ENCODE measurements at places on chromosomes 5 and 9.

- DNase-seq = no peak
Observed at GRCh38 chr5:44542470-44542869, 153.2 kb upstream of the FGF10 start.

DNA sequence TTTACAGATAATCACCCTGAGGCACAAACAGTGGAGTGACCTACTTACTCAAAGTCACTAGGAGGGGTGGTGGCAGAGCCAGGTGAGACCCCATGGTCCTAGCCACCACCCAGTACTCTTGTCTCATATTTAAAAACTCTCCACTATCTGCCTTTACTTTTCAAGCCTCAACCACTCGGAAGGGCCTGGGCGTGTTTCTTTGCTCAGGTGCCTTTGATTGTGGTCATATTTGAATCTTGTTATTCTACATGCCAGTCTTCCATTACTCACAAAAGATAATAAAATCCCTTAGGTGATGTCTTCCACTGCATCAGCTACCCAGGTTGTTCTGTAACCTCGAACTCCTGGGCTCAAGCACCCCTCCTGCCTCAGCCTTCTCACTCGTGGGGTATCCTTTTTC is 20.7 kb upstream of the TRIM36 start:
- no peak for DNase-seq

DNA sequence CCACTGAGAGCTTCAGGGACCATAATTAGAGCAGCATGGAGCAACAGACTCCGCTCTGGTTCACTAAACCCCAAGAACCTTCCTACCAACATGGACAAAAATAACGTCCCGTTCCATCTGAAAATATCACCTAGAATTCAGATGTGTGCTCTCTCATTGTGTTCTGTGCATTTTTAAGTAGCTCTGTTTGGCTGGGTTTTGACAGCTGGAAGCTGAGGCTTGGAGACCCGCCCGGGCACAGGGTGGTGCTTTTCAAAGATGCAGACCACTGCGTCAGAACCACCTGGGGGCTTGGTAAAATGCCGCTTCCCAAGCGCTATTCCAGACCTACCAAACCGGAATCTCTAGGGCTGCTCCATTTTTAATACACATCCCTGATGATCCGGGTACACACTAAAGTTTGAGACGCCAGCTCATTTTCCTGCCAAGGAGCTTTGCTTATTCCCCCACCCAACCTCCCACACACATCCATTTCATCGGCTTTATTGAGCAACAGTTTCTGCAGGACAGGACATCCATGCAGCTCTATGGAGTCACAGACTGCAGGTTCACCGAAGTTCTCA is 104.8 kb downstream of the GABBR2 start:
- no peak for DNase-seq

GRCh38 chr9:80282766-80283165 is 711.0 kb downstream of the TLE4 start:
- DNase-seq = no peak

DNA sequence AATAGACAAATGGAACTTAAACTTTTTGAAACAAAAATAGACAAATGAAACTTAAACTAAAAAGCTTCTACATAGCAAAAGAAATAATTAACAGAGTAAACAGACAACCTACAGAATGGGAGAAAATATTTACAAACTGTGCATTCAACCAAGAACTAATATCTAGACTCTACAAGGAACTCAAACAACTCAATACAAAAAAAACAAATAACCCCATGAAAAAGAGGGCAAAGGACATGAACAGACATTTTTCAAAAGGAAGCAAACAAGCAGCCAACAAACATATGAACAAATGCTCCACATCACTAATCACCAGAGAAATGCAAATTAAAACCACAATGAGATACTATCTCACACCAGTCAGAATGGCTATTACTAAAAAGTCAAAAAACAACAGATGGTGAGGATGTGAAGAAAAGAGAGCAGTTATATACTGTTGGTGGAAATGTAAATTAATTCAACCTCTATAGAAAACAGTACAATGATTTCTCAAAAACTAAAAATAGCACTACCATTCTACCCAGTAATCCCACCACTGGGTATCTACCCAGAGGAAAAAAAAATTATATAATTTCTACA is 170.8 kb upstream of the RGMB start:
- no peak for DNase-seq

GRCh38 chr5:93289942-93290341 is 291.1 kb downstream of the NR2F1-AS1 start:
- no peak for DNase-seq

- no peak for DNase-seq
Observed at GRCh38 chr9:88753691-88754367, 218.9 kb downstream of the NXNL2 start.

- DNase-seq = no peak
Observed at GRCh38 chr5:76852772-76853171, 3.0 kb downstream of the S100Z start.

DNA sequence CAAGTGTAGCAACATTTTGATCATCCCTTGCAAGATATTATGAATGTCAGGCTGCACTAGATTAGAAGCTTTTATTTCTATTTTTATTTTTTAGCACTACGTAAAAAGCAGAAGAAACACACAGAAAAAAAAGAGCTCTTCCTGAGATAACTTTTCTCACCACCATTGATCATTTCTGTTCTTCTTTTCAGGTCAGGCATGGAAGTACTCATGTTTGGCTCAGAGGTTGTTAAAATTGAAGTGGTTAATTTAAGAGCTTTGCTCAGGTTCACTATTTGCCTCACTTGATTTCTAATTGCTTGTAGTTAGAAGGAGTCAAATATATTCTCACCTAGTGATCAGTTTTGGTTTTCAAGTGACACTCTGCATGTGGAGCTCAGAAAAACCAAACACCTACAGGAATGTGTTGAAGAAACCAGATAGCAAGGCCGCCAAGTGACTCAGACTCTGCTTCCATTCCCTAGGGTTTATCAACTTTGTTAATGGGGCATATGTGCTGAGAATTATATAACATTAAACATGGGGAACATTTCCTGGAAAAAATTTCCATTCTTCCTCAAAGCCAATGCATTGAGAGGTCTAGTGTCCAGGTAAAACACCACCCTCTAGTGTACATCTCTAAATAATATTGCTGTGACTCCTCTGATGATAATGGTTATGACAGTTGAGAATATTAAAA is 679.8 kb downstream of the CETN3 start:
- DNase-seq = no peak

- no peak for DNase-seq
Observed at GRCh38 chr9:16154521-16155078, 601.8 kb downstream of the CCDC171 start.

DNA sequence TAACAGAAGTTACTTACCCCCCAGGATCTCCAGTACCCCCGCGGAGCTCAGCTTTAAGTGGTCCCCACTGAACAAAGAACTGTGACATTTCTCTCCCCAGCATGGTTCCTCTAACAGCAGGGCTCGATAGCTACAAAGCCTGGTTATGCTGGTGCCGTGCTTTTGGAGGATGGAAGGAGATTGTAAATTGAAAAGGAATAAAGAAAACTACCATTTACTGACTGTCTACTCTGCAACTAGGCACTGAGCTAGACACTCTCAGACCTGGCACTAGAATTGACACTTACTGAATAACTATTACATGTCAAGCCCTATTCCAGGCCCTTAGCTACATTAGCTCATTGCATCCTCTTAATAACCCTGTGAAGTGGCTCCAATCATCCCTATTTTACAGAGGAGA is 145.3 kb downstream of the TTLL11 start:
- DNase-seq = no peak

- no peak for DNase-seq
Observed at GRCh38 chr9:121576281-121577075, 75.0 kb upstream of the DAB2IP start.

DNA sequence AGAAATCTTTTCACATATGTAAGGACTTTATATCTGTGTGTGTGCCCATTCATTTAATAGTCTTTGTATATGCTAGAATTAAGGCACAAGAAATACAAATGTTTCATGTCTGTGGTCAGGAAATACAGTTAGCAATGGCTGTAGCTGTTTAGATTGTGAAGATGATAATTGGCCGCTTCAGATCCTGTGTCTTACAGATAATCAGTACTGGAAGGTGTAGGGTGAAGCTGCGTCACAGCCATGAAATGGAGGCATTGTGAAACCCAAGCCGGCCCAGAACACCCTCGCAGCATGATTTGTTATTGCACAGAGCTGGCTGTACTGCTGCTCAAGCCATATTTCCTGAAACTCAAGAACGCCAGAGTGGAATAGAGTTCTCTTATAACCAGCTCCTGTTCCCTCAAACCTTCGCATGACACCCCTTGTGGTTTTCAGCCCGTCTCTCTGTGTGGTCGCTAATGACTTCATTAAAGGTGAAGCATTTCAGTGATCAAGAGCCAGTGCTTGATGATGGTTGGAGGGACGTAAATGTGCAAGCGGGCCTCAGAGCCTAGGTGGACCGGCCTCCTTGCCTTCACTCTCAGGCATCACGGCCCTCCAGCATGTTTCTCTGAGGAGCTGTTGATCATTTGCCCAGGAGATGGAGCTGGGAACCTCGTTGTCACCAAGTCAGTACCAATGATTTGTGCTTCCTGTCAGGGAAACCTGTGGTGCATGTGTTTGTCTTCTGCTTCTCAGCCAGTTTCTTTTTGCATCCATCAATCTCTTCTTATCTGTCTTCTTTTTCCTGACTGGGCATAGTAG is 80.1 kb downstream of the F2RL2 start:
- peak; percentile 16 for DNase-seq

GRCh38 chr5:178797546-178798440 is 62.0 kb upstream of the ZNF354B start:
- DNase-seq = no peak

GRCh38 chr5:40307920-40308319 is 371.8 kb upstream of the PTGER4 start:
- no peak for DNase-seq

DNA sequence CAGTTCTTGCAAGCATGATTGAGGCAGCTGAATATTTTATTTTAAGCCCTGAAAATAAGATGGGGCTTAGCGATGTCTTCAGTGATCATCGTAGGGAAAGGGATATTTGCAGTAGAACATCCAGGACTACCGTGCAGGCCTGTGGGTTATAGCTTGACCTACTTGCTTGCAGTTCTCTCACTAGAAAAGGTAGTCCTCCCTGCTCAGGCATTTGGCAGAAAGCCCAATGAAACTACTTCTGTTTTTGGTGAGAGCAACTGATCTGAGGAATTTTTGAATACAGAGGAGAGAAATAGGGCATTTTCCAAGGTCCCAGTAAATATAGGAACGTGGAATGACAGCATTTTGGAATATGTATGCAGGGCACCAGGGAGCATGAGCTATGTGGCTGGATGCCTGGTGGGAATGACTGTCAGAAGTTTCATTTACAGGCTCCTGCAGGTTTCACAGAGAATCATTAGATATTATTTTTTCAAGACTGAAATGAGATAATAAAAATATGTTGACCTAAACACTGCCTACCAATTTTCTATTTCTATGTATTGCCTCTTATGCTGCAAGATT is 417.9 kb upstream of the ACTBL2 start:
- DNase-seq = no peak

DNA sequence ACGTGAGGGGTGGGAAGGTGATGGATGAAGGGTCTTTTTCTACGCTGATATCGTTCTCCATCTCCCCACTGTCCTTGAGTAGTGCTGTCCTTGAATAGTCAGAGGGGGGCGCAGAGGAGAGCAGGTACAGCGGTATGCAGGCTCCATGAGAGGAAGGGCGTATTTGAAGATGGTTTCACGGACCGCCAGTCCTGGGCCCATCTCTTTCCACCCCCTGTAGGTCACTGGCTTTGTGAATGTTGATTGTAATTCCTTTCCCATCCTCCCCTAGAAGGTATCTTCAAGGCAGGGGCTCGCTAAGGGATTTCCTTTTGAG is 40.8 kb upstream of the DAB2IP start:
- no peak for DNase-seq

DNA sequence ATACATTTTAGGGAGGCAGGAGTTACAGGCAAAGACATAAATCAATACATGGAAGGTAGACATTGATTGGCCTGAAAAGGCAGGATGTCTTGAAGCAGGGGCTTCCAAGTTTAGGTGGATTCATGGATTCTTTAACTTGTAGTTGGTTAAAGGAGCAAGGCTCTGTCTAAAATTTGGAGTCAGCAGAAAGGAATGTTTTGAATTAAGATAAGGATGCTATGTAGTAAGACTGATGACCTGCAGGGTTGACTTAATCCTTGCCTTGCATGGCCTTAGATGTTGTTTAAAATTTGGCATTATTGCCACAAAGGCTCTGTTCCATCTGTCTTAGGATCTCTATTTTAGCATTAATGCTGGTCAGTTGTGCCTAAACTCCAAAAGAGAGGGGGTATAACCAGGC is 171.3 kb downstream of the C5orf15 start:
- no peak for DNase-seq

GRCh38 chr5:115683081-115683480 is 57.2 kb upstream of the TMED7 start:
- DNase-seq = no peak

DNA sequence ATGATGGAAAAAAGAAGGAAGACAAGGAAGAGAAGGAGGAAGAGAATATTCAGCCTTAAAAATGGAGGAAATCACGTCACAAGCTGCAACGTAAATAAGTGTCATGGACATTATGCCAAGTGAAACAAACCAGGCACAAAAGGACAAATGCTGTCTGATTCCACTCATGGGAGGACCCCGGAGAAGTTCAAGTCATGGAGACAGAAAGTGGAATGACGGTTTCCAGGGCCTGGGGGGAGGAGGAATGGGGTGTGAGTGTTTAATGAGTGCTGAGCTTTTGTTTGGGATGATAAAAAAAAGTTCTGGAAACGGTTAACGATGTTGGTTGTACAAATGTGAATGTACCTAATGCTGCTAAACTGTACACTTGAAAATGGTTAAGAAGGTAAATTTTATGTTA is 439.5 kb downstream of the GADD45G start:
- DNase-seq = no peak

DNA sequence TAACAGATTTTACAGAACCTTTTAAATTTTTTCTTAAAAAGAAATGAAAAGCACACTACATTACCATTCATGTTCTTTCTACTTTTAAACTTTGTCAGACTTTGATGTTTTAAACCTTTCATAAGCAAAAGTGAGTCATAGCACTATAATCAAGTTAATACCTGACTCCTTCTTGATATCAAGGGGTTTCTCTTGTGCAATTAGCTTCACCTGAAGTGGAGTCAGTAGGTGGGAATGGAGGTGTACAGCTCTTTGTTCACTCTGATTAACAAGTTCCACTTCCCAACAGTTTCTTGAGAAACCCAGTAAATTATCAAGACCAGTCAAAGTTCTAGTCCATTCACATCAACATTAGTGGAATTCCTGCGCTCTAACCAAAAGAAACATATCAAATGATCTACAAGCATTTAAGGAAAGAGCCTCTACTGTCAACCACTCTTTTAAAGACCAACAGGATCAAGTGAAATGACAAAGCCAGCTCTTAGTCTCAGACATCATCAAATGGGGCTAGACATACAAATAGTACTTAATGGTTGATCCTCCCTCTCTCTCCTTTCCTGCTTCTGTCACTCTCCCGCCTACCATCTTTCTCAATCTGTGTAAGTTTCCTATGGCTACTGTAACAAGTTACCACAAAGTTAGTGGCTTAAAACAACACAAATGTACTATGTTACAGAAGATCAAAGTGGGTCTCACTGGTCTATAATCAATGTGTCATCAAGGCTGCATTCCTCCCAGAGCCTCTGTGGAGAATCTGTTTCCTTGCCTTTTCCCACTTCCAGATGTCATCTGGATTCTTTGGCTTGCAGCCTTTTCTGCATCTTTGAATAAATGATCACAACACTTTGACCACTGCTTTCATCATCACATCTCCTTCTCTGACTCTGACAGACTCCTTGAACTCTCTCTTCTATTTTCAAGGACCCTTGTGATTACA is 68.0 kb downstream of the HINT1 start:
- DNase-seq = no peak

Data from stimulated activated CD8-positive, alpha-beta memory T cell treated with anti-CD3 and anti-CD28 coated beads, Interleukin-7, amount 100 ng/mL, for 1 hour (primary cell).